ENCODE measurements at places on chromosomes 4 and X.

DNA sequence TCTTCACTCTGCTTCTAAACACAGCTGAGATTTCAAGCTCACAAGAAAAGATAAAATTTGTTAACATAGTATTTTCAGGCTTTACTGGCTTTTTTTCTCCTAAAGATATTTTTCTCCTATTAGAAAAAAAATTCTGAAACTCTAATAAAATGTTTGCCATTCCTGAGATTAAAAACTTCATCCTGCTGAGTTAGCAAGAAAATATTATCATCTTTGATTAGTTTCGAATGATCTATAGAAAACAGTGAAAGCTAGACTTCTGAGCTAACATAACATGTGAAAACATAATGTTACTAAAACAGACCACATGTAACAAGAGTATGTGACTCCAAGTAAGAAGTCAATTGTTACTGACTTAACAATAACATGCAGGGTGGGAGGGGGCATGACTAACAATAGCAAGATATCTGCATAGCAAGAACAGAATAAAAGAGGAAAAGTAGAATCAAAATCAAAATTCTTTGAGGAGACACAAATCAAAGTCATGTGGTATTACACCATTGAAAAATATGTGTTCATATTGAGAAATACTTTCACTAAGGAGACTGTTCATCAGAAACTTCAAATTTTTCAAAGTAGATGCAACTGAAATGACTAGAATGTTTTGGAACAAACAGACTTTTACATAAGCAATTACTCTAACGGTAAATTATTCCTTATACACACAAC lies 14.5 kb downstream of the TBCK start:
- DNase-seq: no peak

DNA sequence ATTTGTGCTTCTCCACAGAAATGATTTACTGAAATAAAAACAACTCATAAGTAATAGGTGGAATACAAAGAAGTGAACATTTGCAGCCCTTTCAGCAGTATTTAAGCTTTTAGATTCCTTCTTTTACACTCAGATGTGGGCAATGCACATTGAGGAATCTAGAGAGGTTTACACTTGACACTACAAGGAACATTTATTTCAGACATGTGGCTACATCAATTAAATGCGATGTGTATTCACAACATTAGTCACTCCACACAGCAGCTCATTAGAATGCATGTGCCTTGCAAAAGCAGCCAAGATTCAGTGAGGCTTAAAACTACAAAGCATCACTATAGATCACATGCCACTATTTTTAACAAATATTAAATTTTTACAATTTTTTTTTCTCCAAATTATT lies 480.7 kb downstream of the INPP4B start:
- no peak for DNase-seq

- no peak for DNase-seq
Observed at GRCh38 chr4:20916106-20916505, 215.8 kb downstream of the PACRGL start.

GRCh38 chrX:39758791-39759525 lies 338.8 kb downstream of the BCOR start:
- DNase-seq: no peak

DNA sequence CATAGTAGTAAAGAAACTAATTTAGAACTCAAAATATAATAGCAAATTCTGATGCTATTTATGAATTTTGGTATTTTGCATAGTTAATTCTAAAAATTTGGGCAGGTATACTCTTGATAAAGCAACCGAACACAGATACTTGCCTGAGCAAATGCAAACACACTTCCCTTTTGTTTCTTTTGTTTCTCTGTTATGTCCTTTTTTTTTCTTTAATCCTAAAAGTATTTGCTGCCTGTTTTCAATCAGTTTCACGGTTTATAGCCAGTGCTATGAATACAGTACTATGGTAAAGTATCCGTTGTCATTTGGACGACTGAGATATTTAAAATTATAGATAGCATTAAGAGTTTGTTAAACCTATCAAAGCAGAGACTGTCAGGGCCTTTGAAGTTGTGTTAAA lies 84.3 kb upstream of the HPRT1 start:
- DNase-seq: no peak

DNA sequence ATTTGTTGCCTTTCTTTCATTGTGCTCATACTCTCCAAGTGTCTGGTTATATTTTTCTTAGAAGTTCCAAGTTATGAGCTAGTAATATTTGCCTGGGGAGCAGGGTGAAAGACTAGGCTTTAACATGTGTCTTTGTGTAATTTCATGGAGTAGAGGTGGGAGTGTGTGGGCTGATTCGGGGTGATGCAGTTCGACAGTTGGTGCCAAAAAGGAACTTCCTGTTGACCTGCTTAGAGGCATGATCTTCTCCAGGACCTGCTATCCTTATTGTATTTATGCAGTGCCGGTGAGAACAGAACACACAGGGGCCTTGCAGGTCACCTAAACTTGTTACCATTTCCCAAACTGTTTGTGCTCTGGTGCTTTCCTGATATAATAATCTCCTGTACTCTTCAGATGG lies 21.2 kb downstream of the USP53 start:
- DNase-seq: no peak

DNA sequence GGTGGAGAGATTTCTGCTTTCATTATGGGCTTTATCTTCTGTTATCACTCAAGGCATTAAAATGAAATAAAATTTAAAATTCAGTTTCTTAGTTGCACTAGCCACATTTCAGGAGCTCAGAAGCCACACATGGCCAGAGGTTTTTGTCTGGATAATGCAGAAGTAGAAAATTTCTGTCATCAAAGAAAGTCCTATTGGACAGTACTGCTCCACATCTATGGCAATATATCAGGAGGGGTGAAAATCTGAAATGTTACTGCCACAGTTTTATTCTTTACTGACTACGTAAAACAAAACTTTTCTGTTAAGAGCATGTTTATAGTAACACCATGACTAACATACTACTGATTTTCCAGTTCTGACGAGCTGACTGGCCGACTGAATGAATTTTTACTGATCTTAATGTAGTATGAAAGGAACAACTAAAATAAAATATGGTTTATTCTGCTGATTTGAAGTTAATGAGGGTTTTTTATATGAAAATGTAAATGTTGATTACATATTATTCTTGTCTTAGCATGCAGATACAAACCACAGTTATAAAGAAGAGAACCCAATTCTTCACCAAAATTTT lies 264.0 kb upstream of the HAND2 start:
- DNase-seq: no peak

GRCh38 chr4:174066611-174067205 lies 216.8 kb downstream of the FBXO8 start:
- no peak for DNase-seq

DNA sequence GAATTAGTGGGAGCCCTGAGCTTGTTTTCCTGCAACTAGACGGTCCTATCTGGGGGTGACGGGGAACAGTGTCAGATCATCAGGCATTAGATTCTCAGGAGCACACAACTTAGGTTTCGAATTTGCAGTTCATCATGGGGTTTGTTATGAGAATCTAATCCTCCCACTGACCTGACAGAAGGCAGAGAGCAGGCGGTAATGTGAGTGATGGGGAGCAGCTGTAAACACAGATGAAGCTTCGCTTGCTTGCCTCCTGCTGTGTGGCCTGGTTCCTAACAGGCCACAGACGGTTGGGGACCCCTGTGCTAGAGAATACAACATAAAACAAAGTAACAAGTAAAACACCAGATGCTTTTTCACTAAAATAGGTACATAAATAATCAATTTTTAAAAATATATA lies 86.2 kb upstream of the BLTP1 start:
- DNase-seq: no peak
